ENCODE measurements at places on chromosomes 3 and 15.

DNA sequence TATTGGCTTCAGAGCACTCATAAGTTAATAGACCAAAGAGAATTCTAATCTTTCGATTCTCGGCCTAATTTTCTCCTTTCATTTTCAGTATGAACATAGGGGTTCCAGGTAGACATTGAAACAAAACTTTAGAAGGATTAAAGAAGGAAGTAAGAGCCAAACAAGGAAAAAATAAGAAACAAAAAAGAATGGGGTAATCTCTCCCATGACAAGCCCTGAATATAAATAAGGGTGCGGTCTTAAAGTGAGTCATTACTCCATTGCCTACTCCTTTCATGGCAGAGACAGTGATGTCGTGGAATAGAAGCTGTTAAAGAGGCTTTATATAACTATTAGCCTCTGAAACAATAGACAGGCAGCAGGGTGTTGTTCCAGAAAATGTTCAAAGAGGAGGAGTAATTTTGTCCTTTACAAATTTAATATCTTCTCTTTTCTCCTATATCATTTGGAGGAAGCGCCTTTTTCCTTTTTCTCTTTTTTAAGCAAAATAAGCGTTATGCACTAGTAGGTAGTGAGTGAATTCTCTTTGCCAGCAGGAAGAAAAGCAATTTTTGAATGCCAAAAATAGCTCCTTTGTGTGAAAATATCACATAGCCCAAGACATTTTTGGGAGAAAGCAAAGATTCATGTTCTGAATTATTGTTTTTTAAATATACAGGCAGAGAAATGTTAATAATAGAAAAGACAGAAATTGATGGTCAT, 607.9 kb upstream of the KCNMB2 start:
- H3K4me1 ChIP-seq: no peaks in the 10 kb centered on the region
- DNase-seq: no peak
- no peaks in the 10 kb centered on the region for H3K27me3 ChIP-seq
- no peak overlapping the region for H3K4me3 ChIP-seq
- no peaks in the 10 kb centered on the region for H3K36me3 ChIP-seq

DNA sequence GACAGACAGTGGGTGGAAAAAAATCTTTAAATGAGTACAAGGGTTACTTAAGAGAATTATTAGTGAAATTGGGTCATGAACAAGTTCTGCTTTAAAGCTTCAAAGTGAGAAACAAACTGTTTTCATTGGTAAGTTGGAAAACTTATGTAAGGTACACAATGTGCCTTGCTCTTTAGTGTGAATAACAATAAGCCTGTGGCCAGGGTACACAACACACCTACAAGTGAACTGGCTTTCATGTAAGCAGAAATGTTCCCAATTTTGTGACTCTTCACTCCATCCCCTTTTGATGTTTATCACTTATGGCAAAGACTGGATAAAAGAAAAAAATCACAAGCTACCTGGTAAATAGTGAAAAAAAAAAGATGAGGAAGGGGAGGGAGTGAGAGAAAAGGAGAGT, 253.7 kb downstream of the ZBTB20 start:
- no peaks in the 10 kb centered on the region for H3K27me3 ChIP-seq
- H3K27ac ChIP-seq: no peak overlapping the region
- no peak for DNase-seq
- no peaks in the 10 kb centered on the region for H3K4me1 ChIP-seq

DNA sequence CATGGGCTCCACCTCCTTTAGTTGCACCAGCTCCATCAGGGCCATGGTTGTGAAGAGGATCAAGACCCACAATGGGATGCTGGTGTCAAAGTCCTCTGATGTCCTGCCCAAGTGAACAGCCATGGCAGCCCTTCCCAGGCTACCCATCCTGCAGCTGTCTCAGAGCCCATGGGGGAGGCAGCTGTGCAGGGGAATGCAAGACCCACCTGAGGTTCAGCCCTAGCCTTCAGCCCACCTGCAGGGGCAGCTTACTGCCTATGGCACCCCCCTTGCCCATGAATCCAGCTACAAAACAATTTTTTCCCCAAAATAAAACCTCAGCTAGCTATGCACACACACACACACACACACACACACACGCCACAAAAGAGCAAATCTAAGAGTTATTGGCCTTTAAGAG, 48.2 kb upstream of the POU1F1 start:
- H3K36me3 ChIP-seq: no peaks in the 10 kb centered on the region
- no peak overlapping the region for H3K27ac ChIP-seq
- peaks cover 11% of the 10 kb centered on the region for H3K27me3 ChIP-seq
- H3K4me1 ChIP-seq: no peaks in the 10 kb centered on the region
- DNase-seq: no peak
- no peak overlapping the region for H3K4me3 ChIP-seq

GRCh38 chr15:64037116-64037515, 9.2 kb downstream of the DAPK2 start:
- H3K4me1 ChIP-seq: peaks cover 3% of the 10 kb centered on the region
- no peak for DNase-seq
- H3K4me3 ChIP-seq: no peak overlapping the region
- no peak overlapping the region for H3K27ac ChIP-seq
- no peaks in the 10 kb centered on the region for H3K36me3 ChIP-seq
- H3K27me3 ChIP-seq: peaks cover 2% of the 10 kb centered on the region

GRCh38 chr3:184129012-184129411, 6.1 kb upstream of the EIF2B5 start:
- no peak overlapping the region for H3K4me3 ChIP-seq
- DNase-seq: peak; percentile 12
- H3K27me3 ChIP-seq: no peaks in the 10 kb centered on the region
- H3K36me3 ChIP-seq: no peaks in the 10 kb centered on the region
- H3K27ac ChIP-seq: no peak overlapping the region

DNA sequence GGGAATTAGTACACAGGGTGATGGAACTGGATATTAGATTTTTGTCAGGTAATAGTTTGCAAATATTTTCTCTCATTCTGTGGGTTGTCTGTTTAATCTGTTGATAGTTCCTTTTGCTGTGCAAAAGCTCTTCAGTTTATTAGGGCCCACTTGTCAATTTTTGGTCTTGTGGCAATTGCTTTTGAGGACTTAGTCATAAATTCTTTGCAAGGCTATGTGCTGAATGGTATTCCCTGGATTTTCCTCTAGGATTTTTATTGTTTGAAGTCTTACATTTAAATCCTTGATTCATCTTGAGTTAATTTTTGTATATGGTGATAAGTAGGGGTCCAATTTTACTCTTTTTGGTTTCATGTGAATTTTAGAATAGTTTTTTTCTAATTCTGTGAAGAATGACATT, 111.3 kb downstream of the ARRDC4 start:
- H3K27me3 ChIP-seq: peaks cover 7% of the 10 kb centered on the region
- no peak overlapping the region for H3K27ac ChIP-seq

DNA sequence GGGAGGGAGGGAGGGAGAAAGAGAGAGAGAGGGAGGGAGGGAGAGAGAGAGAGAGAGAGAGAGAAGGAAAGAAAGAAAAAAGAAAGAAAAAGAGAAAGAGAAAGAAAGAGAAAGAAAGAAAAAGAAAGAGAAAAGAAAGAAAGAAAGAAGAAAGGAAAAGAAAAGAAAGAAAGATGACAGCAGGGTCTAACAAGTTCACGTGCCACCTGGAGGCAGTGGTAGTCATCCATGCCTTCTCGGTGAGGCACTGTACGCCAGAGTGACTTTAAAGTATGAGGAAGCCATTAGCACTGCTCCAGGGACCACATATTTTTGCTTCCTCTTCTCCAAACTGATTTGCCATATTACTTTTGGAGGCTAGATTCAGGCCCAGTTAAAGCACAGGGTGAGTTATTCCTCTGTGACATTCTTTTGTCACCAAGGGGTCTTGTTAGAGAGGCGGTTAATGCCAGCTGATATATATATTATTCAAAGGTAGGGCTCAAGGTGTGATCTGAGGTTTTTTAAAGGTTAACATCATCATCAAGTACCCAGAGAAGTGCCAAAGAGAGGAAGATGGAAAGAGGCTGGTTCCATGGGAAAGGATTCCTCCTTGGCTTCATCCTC, at the start of gene HTR3D:
HTR3D (plus strand) TSS at position 556 of the 606 bp plus-strand sequence; CDS start at position 556, 0 bp downstream.
- no peak within 1 kb of the TSS for H3K4me3 ChIP-seq
- H3K27me3 ChIP-seq: peaks cover 11% of the 10 kb centered on the region

DNA sequence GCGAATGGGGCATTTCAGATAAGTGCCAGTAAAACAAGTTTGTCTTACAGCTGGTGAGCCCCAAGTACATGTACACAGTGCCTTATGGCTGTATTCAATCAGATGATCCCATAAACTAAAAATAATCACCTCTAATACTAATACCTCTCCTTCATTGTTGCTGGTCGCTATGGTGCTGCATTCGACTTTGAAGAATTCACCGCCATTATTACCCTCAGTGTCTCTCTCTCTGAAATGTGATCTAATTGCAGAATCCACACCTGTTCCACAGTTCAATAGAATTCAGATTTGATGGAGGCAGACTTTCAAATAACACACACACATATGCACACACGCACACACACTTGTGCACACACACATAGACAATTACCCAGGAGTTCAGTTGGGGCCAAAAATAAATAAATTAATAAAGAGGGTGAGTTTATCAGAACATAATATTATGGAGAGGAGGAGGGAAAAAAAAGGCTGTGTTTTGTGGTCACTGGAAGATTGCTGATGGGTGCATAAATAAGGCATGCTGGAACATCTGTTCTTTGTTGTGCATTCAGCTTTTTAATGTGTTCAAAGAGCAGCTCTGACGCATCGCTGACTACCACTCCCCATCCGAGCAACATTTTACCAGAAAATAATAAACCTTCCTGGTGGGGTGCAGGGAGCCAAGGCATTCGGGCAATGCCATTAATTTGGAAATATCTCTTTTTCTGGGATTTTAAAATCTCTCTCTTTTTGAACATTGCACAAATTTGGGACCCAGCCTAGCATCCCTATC, 235.7 kb downstream of the SATB1 start:
- no peaks in the 10 kb centered on the region for H3K36me3 ChIP-seq
- H3K4me1 ChIP-seq: no peaks in the 10 kb centered on the region
- H3K27me3 ChIP-seq: peaks cover 2% of the 10 kb centered on the region
- DNase-seq: no peak
- no peak overlapping the region for H3K27ac ChIP-seq

- H3K4me3 ChIP-seq: peak overlapping the region; percentile 72
- no peak for DNase-seq
- peaks cover 13% of the 10 kb centered on the region for H3K4me1 ChIP-seq
- H3K27me3 ChIP-seq: peaks cover 6% of the 10 kb centered on the region
Measured at GRCh38 chr15:40366457-40367370, 8.7 kb downstream of the DISP2 start.

All from activated CD4-positive, alpha-beta T cell treated with anti-CD3 and anti-CD28 coated beads, Interleukin-2, amount 10 ng/mL, durations not matched to agents 7 days and 5 days (primary cell).